ENCODE measurements at places on chromosomes 4 and X.

GRCh38 chrX:129996120-129996519 is 13.7 kb downstream of the BCORL1 start:
- peak; percentile 70 for DNase-seq

DNA sequence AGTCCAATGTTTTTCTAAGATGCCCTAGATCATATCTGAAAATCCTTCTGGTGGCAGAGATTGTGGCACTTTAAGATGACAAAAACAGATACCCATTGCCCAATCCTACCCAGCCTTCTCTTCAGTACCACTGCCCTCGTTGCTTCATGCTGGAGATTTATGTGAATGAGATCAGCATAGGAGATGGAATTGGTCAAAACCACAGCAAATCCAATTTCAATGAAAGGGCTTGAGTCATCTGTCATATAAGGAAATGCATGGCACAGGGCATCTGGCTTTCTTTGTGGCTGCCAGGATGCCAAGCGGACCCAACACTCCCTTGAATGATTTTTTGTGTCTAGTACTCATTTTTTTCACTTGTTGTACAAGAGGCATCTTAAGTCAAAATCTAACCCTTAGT is 16.8 kb downstream of the AFF2 start:
- DNase-seq = no peak

DNA sequence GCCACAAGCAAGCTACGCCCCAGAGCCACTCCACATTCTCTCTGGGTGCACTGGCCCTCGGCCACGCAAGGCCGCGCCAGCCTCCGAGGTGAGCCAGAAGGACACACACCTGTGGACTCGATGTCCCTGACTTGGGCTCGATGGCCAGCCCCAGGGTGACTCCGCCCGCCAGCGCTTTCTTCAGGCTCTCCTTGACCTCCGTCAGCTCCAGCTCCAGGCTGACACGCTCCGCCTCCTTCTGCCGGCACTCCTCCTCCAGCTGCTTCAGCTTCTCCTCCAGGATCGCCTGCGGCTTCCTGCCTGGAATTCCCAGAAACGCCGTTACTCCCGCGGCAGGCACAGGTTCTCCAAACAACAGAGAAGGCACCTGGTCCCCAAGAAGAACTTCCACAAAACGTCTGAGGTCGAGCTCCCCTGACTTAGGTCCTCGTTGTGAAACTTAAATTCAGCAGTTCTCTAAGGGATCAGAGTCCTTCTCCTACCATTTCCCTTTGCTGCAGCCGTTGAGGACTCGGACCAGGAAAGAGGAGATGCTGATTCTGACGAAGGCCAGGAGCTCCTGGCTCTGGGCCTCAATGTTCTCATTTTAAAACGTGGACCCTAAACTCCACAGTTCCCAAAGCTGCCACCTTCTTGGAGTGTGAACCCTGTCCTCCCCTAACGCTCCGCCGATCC is 166.8 kb downstream of the AFAP1 start:
- peak; percentile 36 for DNase-seq

DNA sequence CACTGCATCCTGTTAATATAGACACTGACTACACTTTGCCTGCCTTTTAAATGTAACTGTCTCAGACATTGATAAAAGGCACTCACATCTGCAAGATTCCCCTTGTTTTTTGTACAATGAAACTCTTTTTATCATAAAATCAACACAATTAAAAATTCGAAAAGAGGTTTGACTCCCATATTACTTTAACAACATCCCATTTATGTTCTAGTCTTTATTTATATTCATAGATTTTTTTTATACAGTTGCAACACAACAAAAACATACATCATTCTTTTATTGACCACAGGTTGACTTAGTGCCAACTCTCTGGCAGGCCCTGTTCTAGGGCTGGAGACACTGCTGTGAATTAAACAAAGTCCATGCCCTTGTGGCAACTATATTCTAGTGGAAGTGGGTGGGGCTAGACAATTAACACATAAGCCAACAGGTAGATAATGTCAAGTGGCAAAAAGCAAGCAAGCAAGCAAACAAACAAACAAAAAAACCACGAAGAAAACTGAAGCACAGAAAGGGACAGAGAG is 36.8 kb downstream of the ANK2 start:
- no peak for DNase-seq

GRCh38 chr4:135316266-135316779 is 1114.7 kb upstream of the PABPC4L start:
- DNase-seq = no peak

DNA sequence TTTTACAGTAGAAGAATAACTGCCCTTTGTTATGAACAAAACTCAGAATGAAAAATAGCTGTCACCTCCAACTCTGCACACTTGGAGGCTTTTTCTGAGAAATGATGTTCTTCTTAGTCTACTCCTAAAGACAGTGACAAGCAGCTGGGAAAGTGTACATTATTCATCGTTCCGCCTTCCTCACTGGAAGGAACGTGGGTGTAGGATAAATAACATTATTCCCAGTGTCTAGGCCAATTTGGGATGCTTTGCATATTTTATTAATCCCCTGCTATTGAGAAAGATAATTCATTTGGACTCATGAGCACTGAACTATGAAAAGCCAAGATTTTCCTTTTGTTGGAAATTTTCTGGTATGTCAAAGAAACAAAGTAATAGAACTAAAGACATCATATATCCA is 87.8 kb downstream of the VCX2 start:
- DNase-seq = peak; percentile 37

GRCh38 chr4:76251441-76252270 is at the start of gene FAM47E:
FAM47E (plus strand) TSS chr4:76251721; CDS start chr4:76251747, 26 bp downstream.
- DNase-seq = peak; percentile 26

DNA sequence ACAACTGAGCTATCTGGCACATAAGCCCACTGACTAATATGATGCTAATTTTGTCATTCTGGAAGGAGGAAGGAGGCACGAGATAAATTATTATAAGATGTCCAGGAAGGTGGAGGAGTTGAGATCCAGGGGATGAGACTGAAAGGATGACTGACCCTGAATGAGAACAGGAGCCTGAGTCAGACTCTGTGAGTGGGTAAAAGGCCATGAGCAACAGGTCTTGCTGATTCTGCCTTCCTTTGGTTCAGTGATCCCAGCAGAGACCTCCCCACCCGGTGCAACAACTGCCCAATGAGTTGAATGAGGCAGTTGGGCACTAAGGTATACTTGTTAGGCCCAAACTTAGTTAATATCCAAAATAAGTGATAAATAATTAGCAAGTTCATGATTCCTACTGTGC is 238.1 kb upstream of the GPC4 start:
- DNase-seq = peak; percentile 22

DNA sequence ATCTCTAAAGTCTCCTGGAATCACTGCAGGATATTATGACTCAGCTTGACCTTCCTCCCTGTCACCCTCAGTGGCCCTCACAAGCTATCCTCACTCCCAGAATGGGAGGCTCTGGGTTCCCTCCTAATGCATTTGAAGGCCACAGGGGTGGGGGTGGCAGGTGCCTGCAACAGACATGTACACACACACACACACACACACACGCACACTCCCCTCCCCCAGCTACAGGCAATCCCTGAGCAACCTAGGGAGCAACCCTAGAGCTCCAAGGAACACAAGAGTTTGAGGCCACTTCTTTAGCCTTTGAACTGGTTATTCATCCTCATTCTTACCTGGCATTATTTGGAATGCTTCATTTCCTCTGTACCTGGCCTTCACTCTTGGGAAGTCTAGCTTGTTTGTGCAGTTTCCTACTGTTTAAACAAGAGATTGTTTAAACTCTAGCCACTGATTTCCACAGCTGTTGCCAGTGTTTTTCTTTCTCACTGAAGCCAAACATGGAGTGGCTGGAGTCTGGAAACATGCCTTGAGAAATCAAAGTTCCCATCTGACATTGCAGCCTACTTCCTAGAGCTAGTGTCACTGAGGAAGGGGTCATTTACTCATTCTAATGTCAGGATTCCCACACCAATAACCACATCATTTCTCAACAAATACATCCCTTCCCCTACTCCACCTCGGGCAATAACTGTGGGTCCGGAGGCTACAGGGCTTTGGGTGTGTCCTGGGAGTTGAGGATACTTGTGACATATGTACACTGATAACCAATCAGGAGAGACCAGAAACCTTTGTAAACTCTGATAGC is 37.7 kb downstream of the MAOA start:
- no peak for DNase-seq
